Myometrial cell (primary cell): ENCODE measurements at places on chromosomes 4 and X. TPM values are rescaled to one million over a fixed set of nuclear protein-coding genes. Genes with fewer than 3 reads are reported as not detected.

The DDX53 gene
- total RNA-seq = not detected in 2 replicates

The TCEAL7 gene
- 43.2 and 54.9 TPM in 2 replicates for total RNA-seq

The ADH1B gene
- total RNA-seq = 0.29 and 1.2 TPM in 2 replicates

The STARD8 gene
- 2.8 and 5.5 TPM in 2 replicates for total RNA-seq

The CD40LG gene
- total RNA-seq = not detected in 2 replicates

The PCDH10 gene
- 0.58 and 0.89 TPM in 2 replicates for total RNA-seq

The BTC gene
- total RNA-seq = not detected in 2 replicates

The BEX1 gene
- total RNA-seq = 1.8 and 3.7 TPM in 2 replicates

The SPANXN4 gene
- total RNA-seq = not detected in 2 replicates

The CT45A10 gene
- not detected in 2 replicates for total RNA-seq

The CSAG3 gene
- total RNA-seq = not detected in 2 replicates

The IRS4 gene
- total RNA-seq = not detected in 2 replicates

The VBP1 gene
- total RNA-seq = 64.0 and 84.7 TPM in 2 replicates

The NEIL3 gene
- total RNA-seq = 7.5 and 8.2 TPM in 2 replicates

The NIPAL1 gene
- total RNA-seq = 1.4 and 2.9 TPM in 2 replicates

The ABLIM2 gene
- not detected in 2 replicates for total RNA-seq

The VEGFD gene
- total RNA-seq = not detected in 2 replicates

The INPP4B gene
- 13.0 and 13.5 TPM in 2 replicates for total RNA-seq
